ENCODE measurements at places on chromosomes 6 and 20. TPM values are rescaled to one million over a fixed set of nuclear protein-coding genes. Genes with fewer than 3 reads are reported as not detected.

CRYBG1 gene
- 0.46 TPM for total RNA-seq

CYP39A1 gene
- 5.7 TPM for total RNA-seq

SIRPD gene
- total RNA-seq: not detected

SLC22A2 gene
- total RNA-seq: not detected

ISM1 gene
- total RNA-seq: 3.3 TPM

WFDC5 gene
- total RNA-seq: not detected

SIRPA gene
- 59.6 TPM for total RNA-seq

BPIFB2 gene
- total RNA-seq: not detected

PRND gene
- not detected for total RNA-seq

IL17F gene
- not detected for total RNA-seq

NFATC2 gene
- 0.33 TPM for total RNA-seq

Data from melanocyte of skin (primary cell).